ENCODE measurements at places on chromosomes 13 and 19.

DNA sequence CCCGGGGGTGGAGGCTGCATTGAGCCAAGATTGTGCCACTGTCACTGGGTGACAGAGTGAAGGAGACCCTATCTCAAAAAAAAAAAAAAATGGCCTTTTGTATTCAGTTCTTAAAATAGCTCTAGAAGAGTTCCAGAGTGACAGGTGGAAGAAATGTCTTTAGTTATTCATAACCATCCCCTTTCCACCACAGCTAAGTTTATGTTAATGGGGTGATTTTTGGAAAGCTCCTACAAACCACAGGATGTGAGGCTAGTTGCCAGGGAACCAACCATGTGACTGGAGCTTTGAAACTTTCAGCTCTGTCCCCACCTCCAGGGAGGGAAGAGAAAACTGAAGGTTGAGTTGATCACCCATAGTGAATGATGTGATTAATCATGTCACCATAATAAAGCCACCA, 6.9 kb downstream of the ZNF490 start:
- no peak for DNase-seq

DNA sequence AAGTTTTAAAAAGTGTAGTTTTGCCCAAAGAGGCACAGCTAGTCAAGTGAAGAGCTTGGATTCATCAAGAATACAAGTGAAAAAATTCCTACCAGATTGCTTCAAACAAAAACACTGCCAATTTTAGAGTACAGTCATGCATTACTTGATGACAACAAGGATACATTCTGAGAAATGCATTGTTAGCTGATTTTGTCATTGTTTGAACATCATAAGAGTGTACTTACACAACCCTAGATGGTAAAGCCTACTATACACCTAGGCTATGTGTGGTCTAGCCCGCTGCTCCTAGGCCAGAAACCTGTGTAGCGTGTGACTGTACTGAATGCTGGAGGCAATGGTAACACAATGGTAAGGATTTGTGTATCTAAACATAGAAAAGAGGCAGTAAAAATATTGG, 41.1 kb downstream of the TMTC4 start:
- no peak for DNase-seq

- DNase-seq = no peak
These were observed 28.3 kb downstream of the SMAD9 start for GRCh38 chr13:36891752-36892151.

- DNase-seq = no peak
These were observed 9.6 kb upstream of the MAMSTR start for GRCh38 chr19:48728911-48729664.

GRCh38 chr19:11970174-11970573, 5.3 kb downstream of the ZNF763 start:
- DNase-seq = no peak

DNA sequence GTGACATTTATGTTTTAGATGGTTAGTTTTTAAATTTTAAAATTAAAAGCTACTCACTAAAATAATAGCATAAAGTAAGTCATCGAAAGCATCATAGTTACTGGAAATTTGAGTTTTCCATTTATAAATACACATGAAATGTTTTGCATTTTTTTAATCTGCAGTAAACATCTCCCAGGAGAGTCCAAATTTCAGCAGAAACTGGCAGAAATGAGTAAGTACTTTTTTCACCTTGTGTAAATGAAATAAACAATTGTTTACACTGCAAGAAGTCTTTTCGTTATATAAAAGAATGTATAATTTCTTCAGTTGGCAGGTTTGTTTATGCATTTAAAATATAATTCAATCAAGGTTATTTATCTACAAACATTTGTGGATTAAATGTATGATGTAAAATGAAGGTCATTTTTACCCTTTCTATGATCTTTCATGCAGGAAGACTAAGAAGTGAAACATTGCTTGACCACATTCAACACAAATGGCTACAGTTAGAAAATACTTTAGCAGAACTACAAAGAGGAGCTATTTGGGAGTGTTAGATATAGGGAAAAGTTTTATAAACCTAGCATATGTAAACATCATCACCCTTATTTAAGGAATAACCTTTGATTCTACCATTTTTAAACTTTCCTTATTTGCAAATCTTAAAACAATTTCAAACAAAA, 55.6 kb downstream of the RCBTB2 start:
- no peak for DNase-seq

DNA sequence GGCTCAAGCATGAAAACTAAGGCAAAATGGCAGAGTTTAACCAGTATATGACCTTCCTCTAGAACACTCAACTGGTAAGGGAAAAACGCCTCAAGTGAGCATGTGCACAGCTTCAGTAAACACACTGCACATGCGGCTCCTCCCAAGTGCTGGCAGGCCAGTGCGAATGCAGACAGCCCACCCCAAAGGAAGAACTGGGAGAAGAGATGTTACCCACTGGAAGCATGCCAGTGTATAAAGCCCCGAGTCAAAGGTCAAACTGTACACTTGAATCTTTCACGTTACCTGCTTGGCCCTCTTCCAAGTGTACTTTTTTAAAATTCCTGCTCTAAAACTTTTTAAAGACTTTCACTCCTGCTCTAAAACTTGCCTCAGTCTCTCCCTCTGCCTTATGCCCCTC, 19.2 kb upstream of the RCBTB1 start:
- no peak for DNase-seq

GRCh38 chr13:21060338-21061028, 903 bp downstream of the LATS2 start:
- peak; percentile 64 for DNase-seq

GRCh38 chr13:77580748-77581147, 45.2 kb downstream of the SCEL start:
- DNase-seq = no peak

DNA sequence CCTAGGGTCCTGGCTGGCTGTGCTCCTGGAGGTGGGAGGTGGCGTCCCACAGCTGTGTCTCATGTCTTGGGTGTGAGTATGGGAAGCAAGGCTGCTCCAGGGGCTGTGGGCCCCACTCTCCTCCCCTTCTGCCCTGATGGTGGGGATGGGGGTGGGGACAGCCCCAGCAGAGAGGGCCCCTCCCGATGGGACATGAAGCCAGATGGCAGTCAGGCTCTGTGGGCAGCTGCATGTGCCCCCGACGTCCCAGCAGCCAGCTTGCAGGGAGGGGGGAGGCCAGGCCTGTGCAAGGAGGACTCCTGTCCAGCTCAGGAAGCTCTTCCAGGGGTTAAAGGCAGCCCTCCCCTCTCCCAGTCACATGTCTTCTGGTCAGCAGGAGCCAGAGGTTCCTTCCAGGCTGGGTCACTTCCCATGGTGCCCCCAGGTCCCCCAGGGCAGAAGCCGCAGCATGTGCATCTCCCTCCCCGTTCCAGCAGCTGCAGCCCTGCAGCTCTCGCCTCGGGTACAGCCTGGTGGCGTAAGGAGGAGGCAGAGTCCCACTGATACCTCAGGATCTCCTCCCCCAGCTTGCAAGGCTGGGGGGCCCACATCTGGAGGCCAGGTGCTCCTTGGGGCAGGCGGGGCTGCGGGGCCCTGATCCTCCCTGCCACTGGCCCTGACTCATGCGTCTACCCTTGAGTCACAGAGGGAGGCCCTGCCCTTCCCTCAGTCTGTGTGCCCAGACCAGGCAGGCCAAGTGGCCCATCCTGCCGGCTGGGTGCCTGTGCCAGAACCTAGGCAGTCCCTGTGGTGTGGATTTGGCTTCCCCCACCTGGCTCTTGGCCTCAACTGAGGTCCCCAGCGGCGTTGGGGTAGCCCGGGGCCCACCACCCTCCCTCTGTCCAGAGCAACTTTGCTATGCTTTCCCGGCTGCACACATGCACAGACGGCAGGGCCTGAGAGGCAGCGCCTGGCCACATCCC, 13.0 kb downstream of the YIPF2 start:
- DNase-seq = peak; percentile 73

- no peak for DNase-seq
These were observed 11.9 kb downstream of the LRFN1 start for GRCh38 chr19:39308531-39309304.

DNA sequence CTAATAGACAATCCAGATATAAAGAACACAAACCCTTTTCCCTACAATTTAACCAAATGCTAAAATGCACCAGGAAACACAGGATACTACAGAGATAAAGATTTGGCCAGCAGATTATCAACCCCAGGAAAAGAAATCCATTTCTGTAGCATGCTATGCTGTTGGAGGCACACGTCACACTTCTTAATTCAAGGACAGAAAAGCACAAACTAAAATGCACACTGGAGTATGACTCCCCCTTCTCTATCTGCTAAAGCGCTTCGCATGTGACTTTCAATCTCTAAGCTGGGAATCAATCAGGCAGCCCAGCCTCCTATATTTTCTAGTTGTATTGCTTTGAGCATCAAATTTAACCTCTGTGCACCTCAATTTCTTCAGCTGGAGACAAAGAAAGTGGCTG, 22.2 kb downstream of the ABCC4 start:
- no peak for DNase-seq

GRCh38 chr13:75836441-75836840, 200.3 kb downstream of the LMO7 start:
- no peak for DNase-seq

DNA sequence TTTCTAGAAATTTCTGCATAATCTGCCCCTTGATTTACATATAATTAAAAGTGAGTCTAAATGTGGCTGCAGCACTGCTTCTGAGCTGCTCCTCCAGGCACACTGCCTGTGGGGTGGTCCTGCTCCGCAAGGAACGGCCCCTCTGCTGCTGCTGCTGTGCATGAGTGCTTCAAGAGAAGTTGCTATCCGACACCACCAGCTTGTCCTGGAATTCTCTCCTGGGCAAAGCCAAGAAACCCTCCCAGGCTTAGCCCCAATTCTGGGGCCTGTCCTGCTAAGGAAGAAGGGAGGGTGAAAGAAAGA, 7.5 kb upstream of the PDCD5 start:
- no peak for DNase-seq

DNA sequence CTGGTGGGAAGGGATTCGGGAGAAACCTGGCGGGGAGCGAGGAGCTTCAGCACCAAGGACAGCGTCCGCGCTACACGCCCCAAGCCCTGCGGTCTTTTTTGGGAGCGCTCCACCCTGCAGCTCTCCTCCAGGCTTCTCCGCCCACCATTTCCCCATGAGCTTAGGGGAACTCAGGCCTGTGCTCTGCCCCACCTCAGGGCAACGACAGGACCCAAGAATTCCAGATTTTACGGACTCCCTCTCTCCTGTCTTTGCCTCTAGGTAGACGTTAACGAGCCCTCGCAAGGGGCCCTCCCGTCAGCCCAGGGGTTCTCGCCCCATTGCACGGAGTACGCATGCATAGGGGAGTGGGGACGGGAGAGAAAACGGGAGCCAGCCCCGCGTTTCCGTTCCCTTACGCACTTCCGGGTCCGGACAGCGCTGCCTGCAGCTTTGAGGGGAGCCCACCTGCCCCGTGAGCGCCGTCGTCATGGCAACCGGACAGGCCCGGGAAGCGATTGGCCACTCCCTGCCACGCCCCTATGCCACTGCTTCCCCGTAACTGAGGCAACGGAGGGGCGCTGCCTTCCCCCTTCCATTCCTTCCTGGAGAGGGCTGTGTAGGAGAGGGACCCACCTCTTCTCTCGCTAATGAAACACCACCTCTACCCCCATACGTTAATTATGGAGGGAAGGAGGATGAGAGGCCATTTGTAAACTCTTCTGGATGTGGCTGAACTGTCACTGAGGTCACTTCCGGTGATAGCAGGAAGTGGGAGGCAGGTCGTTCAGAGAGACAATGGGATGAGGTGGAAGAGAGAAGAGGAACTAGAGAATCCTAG, 20.8 kb downstream of the NOVA2 start:
- DNase-seq = peak; percentile 61

DNA sequence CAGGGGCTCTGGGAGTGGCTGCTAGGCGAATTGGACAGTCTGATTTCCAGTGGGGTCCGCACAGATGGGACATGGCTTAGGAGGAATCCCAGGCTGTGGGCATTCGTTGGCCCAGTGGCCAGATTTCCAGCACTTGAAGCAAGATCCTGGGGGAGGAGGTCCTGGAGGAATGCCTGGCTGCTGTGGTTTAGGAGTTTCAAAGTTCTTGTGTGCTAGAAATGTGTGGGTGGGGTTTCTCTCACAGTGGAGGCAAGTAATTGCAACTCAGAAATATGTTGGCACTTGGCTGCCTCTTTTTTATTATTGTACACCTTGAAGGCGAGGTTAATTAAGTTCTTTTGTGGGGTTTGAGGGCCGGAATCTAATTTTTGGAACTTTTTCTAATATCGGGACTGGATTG, 17.1 kb downstream of the IGFL3 start:
- DNase-seq = no peak

DNA sequence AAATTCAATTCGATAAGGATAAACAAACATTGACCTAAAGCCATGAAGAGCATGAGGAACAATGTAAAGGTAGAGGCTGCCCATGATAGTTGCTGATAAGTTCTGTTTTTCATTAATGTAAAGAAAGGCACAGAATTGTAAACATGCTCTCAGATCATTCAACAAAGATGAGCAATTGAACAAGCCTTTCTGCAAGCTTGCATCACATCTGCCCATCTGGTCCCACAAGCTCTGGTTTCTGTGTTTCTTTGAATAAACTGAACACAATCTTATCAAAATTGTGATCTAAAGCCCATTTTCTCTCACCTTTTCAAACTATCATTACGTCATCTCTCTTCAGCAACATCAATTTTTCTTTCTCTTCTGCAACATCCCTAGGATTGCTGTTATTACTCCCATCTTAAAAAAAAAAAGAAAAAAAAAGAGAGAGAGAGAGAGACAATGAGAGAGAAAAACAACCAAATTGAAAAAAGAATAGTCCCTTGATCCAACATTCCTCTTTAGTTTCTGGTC, 487.2 kb upstream of the GPC6 start:
- DNase-seq = no peak

DNA sequence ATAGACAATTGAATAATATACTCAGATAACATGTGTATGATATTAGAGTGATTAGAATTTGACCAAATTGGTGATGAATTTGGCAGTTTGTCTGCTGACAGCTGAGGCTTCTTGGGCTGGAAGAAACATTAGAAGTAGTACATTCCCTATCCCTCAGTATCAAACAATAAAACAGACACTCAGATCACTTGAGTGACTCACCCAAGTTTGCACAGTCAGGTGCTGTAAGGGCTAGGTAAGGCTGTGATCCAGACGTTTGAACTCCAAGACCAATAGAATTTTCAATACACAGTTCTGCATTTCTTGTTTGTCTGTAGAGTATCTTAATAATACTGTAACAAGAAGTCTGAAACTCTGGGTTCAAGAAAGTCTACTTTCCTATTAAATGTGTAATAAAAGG, 223.5 kb downstream of the POSTN start:
- DNase-seq = no peak

- no peak for DNase-seq
These were observed 4.1 kb downstream of the LRFN3 start for GRCh38 chr19:35940078-35940775.

DNA sequence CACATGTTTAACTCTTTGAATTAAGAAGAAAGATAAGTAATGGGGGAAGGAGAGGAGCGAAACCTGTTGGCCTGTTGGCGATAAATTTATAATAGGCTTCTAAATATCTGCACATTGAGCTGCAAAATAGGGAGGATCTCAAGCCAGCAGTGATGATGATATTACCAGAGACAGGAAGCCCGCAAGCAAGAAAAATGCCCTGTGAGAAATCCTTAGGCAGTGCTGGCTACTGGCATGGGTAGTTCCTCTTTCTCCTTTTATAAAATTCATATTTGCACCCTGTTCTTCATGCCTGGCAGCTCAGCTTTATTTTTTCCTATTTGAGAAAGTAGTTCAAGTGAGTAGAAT, 858 bp upstream of the USP12 start:
- no peak for DNase-seq

Measured in left hindlimb (tissue), 1 donor.